Cortex of kidney (tissue), 1 donor: ENCODE measurements at places on chromosomes 2 and 18.

GRCh38 chr2:68230241-68231060, 21.9 kb downstream of the PPP3R1 start:
- DNase-seq: no peak

GRCh38 chr2:49794396-49794795, 640.1 kb upstream of the FSHR start:
- DNase-seq: no peak

DNA sequence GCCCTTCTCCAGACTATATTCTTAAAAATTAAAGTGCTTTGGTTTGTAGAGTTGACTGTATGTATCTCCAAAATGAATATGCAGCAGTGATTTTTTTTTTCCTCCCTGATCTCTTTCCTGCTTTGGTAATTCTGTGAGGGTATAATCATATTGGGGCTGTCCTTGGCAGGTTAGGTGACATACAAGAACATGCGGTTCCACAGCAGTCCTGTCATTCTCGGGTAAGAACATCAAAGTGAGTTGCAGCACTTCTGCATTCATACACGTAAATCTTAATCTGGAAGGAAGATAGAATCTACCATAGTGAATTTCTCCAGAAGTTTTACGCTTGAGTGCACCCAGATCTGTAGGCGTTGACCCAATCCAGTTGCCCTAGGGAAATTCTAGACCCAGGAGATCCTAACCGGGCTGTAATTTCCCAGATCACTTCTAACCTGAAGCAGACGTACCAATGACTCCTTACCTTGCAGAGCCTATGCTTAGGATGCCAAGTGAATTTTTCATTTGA, 109.4 kb downstream of the PRPF40A start:
- no peak for DNase-seq

DNA sequence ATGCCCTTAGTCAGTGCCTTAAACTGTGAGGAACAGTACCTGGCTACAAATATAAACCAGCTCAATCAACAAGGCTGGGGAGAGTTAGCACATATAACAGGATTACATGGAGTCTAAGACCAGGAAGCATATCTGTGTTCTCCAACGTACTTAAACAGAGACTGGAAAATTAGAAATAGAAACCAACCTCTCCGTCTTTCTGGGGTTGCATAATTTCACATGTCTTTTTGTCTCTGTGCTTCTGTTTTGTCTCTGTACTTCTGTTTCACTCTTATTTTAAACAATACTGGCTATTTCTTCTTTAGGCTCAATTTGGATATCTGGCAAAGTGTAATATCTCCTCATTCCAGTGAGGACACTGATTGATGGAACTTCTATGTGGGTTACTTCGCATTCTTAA, 749.0 kb upstream of the ZEB2 start:
- no peak for DNase-seq

DNA sequence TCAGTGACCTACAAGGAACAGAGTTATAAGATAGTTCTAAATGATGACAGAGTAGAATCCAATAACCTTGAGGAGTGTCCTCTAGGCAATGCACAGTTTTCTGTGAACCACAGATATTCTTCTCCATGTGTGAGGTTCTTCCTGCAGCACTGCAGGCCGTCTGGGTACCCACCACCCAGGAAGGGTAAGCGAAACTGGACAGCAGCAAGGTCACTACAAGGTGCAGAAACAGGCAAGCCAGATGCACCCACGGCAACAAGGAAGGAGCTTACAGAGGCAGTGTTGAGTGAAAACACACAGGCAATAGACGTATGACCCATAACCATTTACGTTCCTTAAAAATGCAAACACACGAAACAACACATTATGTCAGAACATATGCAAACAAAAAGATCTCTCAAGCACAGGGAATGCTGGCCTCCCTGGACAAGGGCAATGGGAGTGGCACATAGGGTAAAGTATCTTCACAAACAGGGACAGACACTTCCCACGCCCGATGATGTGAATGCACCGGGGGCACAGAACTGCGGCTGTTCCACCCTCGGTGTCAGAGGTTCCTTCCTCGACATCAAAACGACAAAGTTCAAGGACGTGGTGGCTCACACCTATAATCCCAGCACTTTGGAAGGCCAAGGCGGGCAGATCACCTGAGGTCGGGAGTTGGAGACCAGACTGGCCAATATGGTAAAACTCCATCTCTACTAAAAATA, 84.1 kb downstream of the NDUFA10 start:
- DNase-seq: no peak

- no peak for DNase-seq
Observed at GRCh38 chr2:97994476-97994875, 1.3 kb downstream of the TMEM131 start.
